ENCODE measurements at places on chromosomes 16 and 17. TPM values are rescaled to one million over a fixed set of nuclear protein-coding genes. Genes with fewer than 3 reads are reported as not detected.

The CCDC154 gene
- 0.49 TPM for polyA plus RNA-seq

The STH gene
- not detected for polyA plus RNA-seq

The SCGB1C2 gene
- polyA plus RNA-seq: not detected

The PDILT gene
- polyA plus RNA-seq: not detected

The SLC52A1 gene
- polyA plus RNA-seq: 0.16 TPM

The MGRN1 gene
- polyA plus RNA-seq: 47.2 TPM

The MAP2K6 gene
- polyA plus RNA-seq: 13.1 TPM
